ENCODE measurements at places on chromosomes 7 and 10.

GRCh38 chr7:117184367-117184766 is 138.5 kb downstream of the WNT2 start:
- DNase-seq: no peak

DNA sequence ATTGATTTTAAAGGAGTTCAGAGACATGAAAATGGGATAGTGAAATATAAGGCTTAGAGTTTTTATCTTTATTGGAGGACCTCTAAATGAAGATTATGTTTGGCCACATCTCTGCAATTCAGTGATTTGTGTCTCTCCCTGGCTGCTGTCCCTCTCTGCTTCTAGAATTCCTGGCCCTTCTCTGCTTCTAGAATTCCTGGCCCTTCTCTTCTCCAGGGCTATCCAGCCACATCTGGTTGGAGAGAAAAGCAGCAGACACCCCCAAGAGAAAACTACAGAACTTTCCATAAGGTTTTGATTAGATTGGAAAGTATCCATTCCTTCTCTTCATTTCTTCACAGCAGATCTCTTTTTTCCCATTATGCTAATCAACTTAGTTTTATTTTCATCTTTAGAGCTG is 135.5 kb downstream of the NPY start:
- DNase-seq: no peak

GRCh38 chr7:144513334-144513733 is 109.8 kb upstream of the NOBOX start:
- DNase-seq: no peak

GRCh38 chr10:50242777-50243176 is 8.5 kb downstream of the ASAH2 start:
- no peak for DNase-seq

GRCh38 chr7:128407751-128408708 is 1.8 kb downstream of the IMPDH1 start:
- DNase-seq: no peak

DNA sequence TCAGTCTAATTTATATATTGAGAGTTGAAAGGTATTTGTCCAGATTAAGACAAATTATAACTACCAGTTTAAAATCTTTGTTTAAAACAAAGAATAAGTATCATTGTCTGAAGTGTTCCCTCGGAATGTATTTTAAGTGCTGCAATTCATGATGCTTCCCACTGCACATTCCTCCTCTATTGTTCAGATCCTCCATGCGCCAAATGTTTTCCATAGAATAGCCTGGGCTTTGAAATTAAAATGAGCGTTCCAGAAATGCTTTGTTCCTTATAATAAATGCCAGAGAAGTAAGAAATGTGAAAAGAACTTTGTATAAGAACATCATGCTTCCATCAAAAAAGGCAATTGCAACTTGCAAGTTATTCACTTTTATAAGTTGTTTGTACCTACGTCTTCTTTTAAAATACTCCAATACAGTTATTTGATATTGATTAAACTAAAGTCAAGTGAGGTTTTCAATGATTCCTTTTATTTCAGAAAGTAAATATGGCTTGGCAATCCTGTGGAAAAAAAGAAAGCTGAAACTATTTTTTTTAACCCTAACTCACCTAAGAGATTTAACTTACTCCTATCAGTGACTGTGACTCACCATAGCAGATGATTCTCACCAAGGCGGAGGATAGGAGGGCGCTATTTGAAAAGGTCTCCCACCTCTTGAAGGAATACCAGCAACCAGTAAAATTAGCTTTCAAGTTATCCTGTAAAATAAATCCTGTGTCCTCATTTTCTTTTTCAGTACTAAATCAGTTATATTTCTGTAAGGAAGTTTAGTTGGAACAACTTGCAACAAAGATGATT is 85.8 kb downstream of the CTNNA3 start:
- no peak for DNase-seq

- DNase-seq: no peak
Measured at GRCh38 chr7:149821191-149822148, 16.7 kb upstream of the ZNF862 start.

DNA sequence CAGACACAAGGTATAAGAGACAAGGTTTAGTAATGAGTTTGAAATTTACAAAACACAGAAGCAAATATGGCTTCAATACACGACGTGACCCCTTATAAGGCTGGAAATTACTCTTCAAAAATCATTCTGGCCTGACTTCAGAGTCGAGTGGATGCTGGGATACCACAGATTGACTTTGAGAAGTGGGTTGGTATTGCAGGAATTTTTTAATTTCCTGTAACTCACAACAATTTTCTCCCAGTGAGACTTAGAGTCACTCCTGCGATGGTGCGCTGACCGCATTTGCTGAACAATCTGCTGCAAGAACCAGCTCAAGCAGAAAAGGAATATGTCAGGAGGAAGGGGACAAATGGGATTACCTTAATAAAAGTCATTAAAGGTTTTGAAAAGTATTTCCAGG is 132.1 kb downstream of the EMX2 start:
- DNase-seq: no peak

DNA sequence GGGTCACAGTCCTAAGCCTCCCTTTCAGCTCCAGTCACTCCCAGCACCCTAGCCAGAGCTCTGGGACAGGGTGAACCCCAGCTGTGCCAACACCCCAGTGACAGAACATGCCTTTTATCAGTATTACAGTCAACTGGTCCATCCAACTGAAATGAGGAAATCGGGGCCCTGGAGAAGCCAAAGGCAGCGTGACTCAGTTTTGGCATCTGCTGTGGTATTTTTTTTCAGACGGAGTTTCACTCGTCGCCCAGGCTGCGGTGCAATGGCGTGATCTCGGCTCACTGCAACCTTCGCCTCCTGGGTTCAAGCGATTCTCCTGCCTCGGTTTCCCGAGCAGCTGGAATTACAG is 3.4 kb upstream of the CLDN15 start:
- no peak for DNase-seq

- no peak for DNase-seq
Measured at GRCh38 chr10:18144928-18145327, 4.7 kb downstream of the CACNB2 start.

GRCh38 chr7:148609045-148609725 is 18.6 kb downstream of the C7orf33 start:
- no peak for DNase-seq

- peak; percentile 62 for DNase-seq
Measured at GRCh38 chr10:125102246-125102645, 58.1 kb downstream of the CTBP2 start.

DNA sequence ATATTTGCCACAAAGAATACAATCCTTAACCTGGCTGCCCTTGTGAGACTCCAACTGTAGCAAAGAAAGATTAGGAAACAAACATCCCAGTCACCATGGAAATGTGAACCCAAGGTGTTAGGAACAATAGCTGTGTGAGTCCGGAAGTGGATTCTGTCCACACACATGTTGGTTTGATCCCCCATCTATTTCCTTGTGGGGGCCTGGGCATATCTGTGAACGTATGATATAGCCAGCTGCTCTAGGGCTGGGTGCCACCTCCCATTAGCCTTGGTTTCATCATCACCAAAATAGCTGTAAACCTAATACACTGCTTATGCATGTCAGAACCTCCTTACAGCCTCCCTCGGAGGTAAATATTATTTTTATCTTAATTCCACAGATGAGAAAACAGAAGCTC is 26.4 kb downstream of the GRK5 start:
- DNase-seq: no peak
